NCI-H748 treated with DMSO at 0.1 percent for 48 hours (cell line): ENCODE measurements at places on chromosomes 1 and 21.

DNA sequence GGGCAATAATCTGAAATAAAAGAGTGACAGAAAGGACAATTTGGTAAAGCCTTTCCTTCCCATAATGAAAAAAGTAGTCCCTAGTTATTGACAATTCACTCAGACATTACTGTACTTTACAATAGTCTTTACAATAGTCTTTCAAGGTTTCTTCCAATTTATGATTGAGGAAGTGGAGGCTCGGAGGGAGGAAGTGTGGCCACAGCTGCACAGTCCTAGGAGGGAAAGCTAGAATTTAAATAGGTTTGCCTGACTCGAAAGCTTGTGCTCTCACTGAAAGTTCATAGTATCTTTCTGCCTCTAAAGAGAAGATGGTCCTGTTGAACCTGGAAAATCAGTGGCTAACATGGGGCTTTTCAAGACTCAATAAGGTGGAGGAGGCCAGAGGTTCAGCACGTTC, 203.2 kb downstream of the SDCCAG8 start:
- DNase-seq = no peak

- DNase-seq = no peak
These were observed 39.0 kb upstream of the USH2A start for GRCh38 chr1:216462066-216462775.

DNA sequence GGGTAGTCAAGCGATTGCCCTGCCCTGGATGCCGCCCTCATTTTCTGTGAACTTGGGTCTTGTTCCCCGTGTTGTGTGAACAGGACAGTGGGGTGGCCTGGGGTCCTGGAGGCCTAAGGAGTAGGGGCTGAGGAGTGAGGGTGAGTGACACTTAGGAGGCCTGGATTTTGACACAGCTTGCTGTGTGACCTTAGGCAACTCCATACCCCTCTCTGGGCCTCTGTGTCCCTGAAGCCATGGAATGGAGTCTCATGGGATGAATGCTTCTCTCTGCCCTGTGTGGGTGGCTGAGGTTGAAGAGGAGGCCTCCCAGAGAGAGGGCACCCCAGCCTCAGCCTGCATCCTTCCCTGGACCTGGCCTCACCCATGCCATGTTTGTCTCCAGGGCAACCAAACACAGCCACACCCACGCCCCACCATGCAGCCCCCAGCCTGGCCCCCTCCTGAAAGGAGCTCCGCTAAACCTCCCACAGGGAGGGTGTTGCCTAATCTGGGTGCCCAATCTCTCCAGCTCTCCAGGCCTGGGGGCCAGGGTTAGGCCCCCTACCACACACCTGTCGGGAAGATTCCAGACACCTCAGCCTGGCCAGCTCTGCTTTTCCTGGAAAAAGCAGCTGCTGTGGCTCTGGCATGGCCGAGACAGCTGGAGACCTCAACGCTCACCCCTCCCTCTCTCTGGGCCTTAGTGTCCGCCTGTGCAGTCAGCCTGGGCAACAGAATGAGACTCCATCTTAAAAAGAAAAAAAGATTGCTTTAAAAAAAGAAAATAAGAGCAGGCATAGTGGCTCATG, 9.9 kb downstream of the MYOM3 start:
- no peak for DNase-seq

GRCh38 chr1:163115887-163116286, 46.7 kb downstream of the RGS4 start:
- no peak for DNase-seq

DNA sequence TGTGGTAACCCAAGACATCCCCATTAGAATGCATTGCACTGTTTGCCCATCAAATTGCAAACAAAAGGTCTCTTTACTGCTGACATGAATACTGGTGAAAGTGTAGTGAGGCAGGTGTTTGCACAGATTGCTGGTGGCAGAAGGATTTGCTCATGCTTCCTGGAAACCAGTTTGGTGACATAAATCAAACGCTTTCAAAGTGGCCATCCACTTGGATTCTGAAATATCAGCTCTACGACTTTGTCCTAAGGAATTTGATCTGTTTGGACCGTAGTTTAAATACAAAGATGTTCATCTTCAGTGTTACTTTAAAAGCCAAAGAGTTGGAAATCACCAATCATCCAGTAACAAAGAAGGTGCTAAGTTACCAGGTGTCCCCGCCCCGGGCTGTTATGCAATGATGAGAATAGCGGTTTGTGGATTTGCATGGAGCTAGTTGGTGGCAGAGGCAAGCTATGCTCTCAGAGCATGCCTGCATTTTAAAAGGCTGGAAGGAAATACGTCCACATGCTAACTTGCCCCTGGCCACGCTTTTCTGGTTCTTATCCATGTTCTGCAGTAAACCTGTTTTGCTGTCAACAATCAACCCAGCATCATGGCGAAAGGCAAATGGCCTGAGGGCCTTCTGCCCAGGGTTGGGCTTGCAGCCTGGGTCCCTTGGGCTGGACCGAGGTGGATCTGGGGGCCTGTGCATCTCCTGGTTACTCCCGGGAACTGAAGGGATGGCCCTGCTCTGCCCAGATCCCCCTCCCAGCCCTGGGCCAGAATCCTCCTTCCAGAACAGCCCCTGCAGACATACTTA, 49.2 kb downstream of the UMODL1 start:
- DNase-seq = peak; percentile 91

GRCh38 chr1:31633117-31633516, 11.6 kb downstream of the PEF1 start:
- no peak for DNase-seq

- DNase-seq = no peak
These were observed 26.4 kb upstream of the BTG2 start for GRCh38 chr1:203278885-203279406.

GRCh38 chr1:213154056-213154685, 103.1 kb downstream of the RPS6KC1 start:
- DNase-seq = no peak

- no peak for DNase-seq
These were observed 1.1 kb downstream of the ITLN1 start for GRCh38 chr1:160883581-160884513.

- no peak for DNase-seq
These were observed 5.5 kb upstream of the RGS21 start for GRCh38 chr1:192311281-192311680.

DNA sequence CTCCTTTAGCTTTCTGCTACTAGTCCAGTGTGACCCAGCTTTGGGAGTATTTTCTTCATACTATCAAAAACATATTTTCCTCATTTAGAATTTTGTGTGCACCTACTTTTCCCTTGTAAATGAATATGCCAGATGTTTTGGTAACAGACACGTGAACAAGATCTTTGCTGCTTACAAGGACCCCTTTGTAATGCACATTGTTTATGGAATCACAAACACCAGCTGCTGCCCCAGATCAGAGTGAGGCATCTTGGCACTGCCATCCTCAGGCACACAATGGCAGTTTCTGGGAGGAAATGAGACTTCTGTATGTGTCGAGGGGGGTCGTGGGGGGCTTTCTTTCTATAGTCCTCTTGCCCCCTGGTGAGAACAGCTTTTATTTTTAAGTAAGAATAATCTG, 115.7 kb downstream of the RGL1 start:
- no peak for DNase-seq

GRCh38 chr1:53697721-53698383, 41.1 kb downstream of the GLIS1 start:
- no peak for DNase-seq

GRCh38 chr1:220487297-220487820, 40.6 kb upstream of the MARK1 start:
- peak; percentile 65 for DNase-seq

- DNase-seq = no peak
These were observed 134.9 kb upstream of the GORAB start for GRCh38 chr1:170397061-170397460.

DNA sequence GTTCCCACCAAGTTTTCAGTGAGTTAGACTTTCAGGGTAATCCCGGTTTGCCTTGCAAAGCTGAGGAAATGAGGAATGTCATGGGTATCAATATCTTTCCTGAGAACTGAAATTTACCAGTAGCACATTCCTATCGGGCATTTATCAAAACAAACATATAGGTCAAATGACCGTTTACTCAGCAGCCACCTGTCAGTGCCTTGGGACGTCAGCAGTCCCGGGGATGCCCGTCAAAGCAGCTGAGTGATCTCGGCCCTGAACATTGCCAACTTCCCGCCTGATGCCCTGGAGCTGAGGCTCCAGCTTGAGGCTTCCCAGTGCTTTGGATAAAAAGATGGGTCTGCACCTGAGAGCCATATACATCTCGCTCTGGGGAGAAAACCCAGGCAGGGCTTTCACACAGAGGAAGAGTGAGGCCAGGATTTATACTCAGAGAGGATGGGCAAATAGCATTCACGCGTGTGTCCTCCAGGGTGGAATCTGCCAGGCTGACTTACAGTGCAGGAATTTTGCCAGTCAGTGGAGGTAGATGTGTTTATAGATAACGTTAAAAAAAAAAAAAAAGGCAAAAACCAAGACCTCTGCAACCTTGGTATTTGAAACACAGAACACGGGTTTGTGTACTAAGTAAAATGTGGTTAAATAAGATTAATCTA, 435.7 kb upstream of the VAMP3 start:
- DNase-seq = no peak

DNA sequence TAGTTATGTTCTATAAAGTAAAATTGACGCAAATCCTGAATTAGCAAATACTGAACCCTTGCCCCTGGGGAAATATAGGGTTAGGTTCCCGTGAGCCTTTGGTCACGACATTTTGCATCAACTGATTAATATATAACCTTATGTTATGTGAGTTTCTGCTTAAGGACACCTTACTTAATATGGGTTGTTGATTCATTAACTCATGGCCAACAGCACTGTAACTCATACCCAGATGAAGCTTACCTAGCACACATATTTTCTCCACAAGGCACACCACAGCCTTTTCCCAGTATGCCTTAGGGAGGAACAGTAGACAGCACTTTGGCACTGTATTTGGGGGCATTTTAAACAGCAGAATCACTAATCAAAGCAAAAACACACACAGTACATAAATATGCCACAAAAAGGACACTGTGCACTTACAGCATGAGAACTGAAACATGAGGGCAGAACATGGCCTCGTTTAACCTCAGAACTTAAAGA, 15.1 kb downstream of the INAVA start:
- no peak for DNase-seq

- DNase-seq = no peak
These were observed 1.2 kb downstream of the PTPN14 start for GRCh38 chr1:214550013-214550856.

DNA sequence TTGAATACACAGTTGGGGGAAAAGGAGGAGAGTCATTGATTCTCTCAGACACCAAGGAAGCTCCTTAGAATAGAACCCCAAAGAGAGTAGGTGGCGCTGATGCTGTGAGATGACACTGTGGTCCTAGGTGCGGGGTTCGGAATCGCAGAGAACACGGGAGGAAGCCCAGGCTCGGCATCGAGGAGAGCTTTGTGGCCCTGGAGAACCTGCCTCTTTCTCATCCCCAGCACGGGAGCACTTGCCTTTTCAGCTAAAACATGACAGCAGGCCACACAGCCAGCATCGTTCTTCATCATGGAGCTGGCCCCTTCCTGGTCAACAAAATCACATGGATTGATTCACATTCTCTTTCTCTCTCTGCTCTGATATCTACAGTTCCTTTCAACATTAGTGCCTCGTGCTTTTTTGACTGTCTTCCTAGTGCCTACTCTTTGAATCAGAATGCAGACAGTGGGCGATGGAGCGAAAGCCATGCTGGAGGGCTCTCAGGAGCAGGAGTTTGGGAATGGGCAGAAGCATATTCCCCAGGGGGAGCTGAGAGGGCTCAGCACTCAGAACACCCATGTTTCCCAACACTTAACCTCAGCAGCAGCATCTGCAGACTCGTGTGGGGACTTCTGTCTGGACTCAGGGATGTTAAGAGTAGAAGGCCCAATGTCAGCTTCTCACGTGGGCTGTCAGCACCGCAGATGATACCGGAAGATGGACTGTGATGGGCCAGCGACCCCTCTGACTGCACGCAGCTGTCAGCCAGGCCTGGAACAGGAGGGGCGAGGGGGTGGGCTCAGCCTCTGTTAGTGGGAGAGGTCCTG, 539.4 kb downstream of the KIF26B start:
- no peak for DNase-seq

DNA sequence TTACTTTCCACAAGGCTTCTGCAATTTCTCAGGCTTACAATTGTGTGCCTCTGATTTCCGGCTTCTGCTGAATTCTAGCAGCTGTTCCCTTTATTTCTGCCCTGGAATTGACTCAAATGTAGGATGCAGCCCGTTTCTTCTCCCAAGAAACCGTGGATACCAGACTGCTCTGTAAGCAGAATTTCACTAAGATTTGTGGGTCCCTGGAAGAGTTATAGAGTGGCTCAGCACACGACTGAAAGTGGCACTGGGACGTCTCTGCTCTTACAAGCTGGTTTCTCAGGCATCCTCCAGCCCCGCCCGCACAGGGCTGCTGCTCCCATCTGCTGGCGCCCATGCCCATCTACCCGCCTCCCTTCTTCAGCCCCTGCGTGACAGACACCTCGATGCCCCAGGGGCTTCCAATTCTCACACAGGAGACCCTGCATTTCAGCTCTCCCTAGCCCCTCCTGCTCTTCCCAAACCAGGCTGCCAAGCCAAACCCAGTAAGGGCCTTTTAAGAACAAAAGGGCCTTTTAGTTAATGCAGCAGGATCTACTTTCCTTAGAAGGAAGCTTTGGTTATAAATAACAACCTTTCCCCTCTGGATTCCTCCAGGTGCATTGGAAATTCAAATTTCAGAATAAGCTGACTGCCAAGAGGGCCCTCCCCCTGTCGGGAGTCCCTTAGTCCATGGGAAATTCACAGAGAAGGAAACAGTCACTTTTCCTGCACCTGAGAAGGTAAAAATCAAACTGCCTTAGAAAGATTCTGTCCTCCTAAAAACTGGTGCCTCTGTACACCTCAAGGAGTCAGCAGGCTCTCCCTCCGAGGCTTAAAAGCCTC, 45.4 kb upstream of the TENT5B start:
- DNase-seq = no peak

GRCh38 chr1:168717906-168718891, 10.8 kb downstream of the DPT start:
- no peak for DNase-seq
